ENCODE measurements at places on chromosomes 4 and X.

DNA sequence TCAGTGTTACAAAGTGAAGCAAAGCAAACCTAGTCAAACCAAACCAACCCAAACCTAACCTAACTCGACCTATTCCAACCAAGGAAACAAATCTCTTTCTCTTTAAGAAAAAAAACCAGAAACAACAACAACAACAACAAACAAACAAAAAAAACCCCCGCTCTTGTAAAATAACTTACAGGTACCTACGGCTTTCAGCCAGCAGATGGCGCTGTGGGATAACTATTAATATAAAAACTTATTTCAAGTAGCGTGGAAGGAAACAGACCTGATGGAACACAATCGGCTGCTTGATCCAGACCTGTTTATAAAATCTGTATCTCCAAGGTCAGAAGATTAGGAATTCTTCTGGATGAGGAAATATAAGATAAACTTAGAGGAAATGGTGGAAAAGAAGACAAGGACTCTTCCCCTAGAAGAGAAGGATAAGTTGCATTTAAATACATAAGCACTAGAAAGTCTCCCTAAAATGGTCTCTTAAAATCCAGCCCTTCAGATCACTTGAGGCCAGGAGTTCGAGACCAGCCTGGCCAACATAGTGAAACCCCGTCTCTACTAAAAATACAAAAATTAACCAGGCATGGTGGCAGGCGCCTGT lies 34.4 kb upstream of the CDKL5 start:
- DNase-seq, result peak; percentile 70

GRCh38 chr4:78799551-78800495 lies 23.7 kb downstream of the BMP2K start:
- no peak for DNase-seq

GRCh38 chr4:2487632-2488031 lies 18.7 kb downstream of the RNF4 start:
- DNase-seq, result no peak

GRCh38 chr4:78774417-78774816 lies 1.7 kb upstream of the BMP2K start:
- DNase-seq, result no peak

DNA sequence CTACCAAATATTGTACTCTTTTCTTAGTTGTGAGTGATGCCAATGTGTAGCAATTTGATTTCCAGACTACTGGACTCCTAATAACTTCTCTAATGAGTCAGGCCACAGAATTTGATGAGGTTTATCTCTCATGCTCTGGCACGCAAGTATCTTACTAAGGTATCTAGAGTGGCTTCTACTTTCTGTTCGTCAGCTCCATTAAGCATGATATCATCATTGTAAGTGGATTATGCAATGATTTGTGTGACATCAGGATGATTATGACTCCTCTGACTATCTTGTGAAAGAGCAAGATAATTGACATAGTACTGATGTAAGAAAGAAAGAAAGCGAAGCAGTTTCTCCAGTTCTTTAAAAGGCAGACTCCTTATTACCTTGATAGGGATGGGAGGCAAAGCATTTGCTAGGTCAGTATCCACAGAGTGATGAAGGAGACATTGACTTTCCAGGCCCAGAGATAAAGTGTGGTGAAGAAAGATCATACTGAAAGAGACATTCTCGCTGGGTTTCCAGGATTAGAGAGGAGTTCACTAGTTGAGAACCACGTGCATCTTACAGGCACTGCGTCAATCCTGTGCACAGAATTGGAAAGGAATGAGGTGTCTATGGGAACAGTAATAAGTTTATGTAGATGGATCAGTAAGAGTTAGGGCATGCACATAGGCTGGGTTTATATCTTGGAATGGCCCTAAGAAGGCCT lies 161.9 kb upstream of the STK26 start:
- DNase-seq, result no peak

DNA sequence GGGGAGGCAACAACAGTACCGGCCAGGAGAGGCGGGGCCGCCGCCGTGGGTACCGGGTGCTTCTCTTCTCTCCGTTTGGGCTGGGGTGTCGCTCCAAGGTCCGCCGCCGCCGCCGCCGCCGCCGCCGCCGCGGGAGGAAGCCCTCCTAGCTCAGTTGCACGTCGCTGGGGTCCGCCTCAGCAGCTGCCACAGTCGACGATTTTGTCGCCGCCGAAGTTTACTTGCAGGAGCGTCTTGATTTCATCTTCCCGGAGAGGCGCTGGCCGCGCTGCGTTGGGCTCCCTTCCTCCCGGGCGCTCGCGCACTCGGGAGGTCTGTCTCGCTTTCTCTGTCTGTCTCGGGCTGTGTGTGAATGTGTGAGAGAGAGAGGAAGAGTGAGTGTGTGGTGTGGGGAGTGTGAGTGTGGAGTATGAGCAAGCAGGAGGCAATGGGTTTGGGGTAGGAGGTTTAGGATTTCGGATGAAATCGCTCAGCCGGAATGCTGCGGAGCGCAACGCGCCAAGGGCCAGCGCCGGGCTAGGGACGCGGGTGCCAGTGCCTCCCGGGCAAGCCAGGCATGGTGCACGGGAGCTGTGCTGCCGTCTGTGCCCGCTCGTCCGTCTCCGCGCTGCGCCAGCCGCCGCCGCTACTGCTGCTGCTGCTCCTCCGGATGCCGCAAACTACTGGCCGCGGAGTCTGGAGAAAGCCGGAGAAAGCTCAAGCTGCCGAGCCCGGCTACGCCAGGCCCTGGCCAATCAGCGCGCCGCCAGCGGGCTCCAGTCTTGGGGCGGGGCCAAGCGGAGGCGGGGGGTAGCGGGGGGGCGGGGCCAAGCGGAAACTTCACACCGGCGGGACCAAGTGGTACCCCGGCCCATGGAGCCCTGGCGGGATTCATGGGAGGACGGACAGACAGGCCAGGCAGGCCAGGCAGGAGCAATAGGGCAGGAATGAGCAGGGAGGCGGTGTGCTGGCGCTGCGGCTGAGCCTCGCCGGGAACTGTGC lies at the start of gene PCDH19:
Gene PCDH19 (minus strand): TSS at position 664 of the 981 bp plus-strand sequence. CDS start 1,676 bp downstream, outside the sequence.
- peak; percentile 55 for DNase-seq

DNA sequence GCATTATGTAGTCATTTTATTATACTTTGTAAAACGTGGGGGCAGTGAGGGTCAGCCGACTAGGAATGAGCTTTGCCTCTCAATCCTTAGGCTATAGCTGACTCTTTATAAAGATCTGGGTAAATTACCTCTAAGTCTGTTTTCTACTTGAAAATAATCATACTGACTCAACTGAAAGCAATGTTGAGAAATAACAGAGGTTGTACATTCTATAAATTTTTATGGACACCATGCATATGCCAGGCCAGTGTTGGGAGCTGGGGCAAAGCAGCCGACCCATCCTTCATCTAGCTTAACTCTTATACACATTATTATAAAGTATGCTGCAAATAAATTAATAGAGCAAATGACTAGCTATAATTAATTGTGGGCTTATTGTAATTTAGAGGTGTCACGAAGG lies 2.2 kb upstream of the DCUN1D4 start:
- DNase-seq, result no peak

DNA sequence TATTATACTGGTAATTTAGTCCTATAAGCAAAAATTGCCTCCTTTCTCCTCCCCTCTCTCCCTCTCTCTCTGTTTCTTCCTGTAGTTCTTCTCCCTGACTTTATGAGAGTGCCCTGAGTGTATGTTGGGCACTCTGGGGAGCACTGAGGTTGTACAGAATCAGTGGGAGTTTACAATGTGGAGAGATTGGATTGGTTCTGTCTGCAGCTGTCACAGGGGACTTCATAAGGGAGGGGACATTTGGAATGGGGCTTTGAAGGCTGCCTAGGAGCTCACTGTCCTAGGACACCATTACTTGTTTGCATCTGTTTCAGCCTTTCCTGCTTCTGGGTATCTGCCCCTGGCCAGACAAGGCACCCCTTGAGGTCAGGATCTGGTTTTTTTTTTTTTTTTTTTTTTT lies 22.9 kb downstream of the SH3TC1 start:
- DNase-seq, result no peak

- DNase-seq, result no peak
These were observed 6.7 kb downstream of the TEC start for GRCh38 chr4:48262926-48263325.

DNA sequence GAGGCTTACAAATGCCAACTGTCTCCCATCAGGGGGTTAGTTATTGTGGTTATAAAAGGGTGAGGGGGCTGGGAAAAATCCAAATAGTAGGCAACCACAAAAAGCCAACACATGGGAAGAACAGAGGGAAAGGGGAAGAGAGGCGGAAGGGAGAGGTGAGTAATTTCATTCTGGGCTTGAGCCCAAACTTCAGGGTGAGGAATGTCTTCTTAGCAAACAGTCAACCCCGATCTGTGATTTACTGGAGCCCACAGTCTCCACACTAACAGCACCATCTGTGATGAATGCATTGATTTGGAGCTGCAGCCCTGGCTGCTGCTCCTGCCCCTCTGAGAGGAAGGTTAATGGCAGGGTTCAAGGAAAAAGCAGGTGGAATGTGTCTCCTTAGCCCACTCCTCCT lies 162.2 kb upstream of the GPR101 start:
- no peak for DNase-seq

DNA sequence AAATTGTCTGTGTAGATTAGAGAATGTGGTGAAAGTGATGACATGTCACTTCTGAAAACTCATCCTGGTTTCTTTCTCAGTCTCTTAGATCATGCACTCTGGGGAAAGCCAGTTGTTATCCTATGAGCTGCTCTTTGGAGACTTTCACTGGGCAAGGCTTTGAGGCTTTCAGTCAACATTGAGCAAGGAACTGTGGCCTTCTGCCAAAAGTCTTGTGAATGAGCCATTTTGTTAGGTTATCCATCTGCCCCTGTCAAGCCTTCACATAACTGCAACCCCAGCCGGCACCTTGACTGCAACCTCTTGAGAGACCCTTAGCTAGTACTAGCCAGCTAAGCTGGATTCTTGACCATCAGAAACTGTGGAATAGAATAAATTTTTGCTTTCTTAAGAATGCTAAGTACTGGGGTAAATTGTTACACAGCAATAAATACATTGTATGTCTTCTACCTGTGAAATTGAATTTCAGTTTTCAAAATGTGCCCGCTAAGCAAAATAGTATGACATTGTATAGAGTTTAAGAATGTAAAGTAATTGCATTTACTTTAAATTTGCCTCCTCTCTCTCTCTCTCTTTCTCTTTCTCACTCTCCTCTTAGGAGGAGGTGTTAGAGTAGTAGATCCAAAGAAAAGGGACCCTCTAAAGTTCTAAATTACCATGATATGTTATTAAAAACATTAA lies 1273.0 kb downstream of the RAPGEF2 start:
- no peak for DNase-seq

DNA sequence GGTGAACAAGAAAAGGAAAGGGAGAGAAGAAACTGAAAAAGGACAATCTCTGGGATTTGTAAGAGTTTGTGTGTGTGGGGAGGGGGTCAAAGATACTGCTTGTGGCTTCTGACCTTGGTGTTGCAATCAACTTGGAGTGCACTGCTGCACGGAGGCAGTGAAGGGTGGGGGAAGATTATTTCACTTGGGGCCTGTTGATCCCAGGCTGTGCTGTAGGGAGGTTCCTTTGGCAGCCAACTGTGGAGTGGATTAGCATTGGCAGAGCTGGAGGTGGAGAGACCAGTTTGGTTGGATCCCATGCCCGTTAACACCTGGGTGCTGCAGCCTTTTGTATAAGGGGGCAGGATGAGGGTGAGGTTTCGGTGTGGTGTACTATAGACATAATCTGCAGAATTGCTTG lies 38.2 kb downstream of the AFF1 start:
- no peak for DNase-seq

DNA sequence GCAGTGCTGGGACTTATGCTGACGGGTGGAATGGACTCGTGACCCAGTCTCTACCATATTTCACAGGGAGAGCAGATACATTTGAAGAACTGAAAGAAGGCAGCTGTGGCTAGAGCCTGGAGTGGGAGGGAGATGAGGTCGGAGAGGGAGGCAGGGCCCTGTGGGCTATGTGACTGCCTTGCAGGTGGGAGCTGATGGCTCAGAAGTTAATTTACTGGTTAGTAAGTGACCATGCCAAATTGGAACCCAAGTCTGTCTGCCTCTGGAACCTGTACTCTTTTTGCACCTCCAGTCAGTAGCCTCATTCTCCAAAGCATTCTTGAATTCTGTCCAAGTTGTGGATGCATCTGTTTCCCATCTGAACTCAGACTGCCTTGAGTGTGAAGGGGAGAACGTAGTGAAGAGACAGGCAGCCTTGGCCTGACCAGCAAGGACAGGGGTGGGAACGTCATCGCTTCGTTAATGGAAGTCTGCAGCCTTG lies 92.3 kb downstream of the REPS2 start:
- no peak for DNase-seq

- no peak for DNase-seq
These were observed 549.5 kb upstream of the CPEB2 start for GRCh38 chr4:14452764-14453163.

DNA sequence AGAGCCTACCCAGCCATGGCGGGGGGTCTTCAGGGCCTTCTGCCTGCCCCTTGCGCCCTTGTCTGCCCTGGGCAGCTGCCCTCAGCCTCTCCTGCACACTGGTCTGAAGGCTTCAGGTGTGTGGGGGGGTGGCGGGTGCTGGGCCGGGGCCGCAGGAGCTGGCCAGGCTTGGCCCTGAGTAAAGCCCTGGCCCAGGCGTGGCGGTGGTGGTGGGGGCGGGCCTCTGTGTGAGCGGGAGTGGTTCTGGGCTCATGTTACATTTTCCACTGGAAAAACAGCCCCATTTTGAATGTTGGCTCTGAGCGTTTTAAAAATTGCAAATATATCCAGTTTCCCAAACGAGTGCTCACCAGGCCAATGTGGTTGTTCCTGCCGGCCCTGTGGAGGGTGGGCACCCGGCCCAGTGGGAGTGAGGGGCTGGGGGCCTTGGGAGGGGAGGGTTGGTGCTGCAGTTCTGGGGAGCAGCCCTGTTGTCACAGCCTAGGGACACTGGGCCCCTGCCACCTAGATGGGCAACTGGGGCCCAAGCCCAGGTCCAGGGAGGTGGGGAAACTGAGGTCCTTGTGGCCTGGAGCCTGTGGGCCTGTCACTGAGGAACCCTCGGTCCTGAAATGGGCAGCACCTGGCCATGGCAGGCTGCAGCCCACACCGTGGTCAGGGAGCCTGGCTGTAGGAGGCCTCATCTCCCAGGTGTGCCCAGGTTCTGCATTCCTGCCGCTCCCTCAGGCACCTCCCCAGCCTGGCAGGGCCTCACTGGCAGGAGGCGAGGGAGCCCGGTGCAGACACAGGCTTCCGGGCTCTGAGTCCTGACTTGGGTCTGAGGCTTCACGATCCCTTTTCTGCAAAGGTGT lies 28.3 kb downstream of the FGFRL1 start:
- DNase-seq, result no peak

DNA sequence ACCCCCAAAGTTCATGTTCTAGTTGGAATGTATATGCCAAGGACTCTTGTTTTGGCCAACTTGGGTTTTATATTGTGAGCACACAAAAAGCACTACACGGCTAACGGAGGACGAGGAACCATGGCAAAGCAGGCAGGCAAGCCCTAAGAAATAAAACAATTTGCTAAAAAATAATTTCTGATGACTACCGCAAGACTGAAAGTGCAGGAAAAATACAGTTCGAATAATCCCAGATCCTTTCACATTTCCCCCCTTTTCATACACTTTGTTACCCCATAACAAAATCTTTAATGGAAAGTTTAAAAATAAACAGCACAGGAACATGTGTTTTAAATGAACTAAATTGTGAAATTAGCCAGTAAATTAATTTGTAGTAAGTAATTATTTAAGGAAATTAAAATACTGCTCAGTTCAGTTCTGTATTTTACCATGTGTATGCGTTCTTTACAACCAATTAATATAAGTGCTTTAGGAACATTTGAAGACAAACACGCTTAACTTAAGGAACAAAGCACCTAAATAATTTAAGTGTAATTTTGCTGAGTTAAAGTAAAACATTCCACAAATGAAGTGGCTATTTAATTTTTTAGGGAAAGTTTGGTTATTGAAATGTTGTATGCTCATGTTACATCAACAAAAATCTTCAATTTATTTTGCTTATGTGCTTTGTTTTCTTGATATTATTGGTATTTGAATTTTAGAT lies 12.4 kb upstream of the PITX2 start:
- DNase-seq, result no peak

Measured in activated naive CD4-positive, alpha-beta T cell treated with anti-CD3 and anti-CD28 coated beads for 36 hours (primary cell).